ENCODE measurements at places on chromosomes 2 and 18. TPM values are rescaled to one million over a fixed set of nuclear protein-coding genes. Genes with fewer than 3 reads are reported as not detected.
A peak's percentile ranks its signal among the peaks of the same experiment; 100 is the strongest.

- no peak for DNase-seq
Observed at GRCh38 chr2:10240911-10241610, 61.6 kb upstream of the HPCAL1 start.

DNA sequence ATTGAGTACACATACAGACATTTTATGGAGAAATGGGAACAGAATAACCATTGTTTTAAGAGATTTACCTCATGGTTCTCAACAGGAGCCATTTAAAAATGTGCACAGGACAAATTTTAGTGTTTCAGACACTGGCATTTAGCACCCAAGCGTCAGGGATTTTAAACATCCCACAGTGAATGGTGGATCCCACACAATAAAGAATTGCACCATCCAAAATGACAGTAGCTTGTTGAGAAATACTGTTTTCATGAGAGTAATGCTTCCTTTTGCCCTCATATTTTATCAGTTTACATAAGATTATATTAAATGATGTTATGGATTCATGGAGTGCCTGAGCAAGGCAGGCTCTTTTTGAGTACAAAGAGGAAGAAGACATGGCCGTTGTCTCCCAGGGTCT lies 54.0 kb downstream of the MFSD6 start:
- no peak for DNase-seq

DNA sequence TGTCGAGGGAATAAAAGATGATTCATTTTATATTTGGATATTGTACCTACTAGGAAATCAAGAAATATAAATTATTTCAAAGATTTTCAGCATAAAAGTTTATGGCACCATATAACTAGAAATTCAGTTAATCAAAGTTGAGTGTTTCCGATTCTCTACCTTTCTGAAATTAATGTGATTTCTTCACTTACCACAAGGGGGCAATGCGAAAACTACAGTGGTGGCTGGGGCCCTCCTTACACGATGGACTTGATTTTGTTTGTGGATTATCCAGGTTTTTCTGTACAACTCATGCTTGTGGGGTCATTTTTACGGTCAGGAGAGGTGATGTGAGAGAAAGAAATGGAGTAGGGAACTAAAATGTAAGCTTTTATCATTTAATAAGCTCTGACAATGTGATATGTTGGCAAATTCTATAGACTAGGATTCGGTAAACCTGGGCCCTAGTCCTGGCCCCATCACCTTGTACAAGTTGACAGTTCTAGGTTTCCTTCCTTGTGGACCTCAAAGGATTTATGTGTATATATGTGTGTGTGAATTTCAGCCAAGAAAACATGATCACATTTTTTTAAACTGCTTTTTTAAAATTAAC lies 47.6 kb downstream of the G6PC2 start:
- no peak for DNase-seq

GRCh38 chr2:124559236-124559635 lies 534.1 kb downstream of the CNTNAP5 start:
- DNase-seq: no peak

Gene DSG4
- total RNA-seq: not detected

- DNase-seq: no peak
Observed at GRCh38 chr2:84619794-84620371, 103.6 kb downstream of the DNAH6 start.

DNA sequence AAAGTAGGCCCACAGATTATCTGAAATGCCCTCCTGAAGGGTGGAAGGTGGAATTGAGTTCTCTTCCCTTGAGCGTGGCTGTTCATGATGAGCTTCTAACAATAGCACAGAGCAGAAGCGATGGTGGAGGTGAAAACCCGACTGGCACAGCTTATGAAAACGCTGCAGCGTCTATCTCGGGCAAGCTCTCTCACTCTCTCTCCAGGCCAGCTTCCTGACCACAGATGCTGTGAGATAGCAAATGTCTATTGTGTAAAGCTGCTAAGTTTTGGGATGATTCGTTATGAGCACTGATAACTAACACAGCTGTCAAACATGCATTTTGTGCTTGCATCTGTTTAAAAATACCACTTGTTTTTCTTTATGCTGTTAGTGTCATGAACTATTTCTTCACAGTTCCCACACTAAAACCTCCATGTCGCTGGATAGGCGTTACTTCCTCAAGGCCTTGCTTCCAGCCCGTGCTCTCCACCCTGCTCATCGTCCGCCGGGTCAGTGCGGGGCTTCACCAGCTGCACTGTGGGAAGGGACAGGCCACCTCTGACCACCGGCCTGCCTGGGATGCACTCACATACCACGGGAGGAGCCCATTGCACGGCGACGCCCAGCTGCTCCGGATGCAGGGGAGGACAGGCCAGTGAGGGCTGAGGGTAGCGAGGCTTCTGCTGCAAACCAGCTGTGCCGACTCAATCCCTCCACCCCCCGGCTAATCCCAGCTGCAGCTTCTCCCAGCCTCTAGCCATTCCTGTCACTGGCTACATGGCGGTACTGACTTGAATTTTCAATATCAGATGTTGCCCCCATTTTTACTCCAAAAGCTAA lies 60.0 kb upstream of the OTOS start:
- DNase-seq: no peak

Gene ALK
- not detected for total RNA-seq

Gene NEB
- 8.6 TPM for total RNA-seq

Gene SCYGR6
- total RNA-seq: not detected

Gene TMEM163
- total RNA-seq: 2.5 TPM

DNA sequence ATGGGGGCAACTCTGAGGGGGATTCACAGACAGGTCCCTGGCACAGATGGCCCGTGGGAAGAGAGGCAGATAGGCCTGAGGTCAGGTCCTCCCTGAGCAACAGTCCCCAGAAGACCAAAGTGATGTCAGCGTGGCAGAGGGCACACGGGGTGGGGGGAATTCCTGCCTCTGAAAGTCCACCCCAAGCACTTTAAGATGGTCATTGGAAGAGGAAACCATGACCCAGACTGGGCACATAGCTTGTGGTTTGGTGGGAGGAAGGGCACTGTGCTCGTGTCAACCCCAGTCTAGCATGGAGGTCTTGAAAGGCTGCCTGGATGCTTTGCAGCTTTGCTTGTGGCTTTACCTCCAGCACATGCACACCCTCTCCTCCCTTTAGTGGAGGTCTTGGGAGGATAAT lies 38.0 kb upstream of the SIX2 start:
- DNase-seq: no peak

Gene HS1BP3
- 65.8 TPM for total RNA-seq

DNA sequence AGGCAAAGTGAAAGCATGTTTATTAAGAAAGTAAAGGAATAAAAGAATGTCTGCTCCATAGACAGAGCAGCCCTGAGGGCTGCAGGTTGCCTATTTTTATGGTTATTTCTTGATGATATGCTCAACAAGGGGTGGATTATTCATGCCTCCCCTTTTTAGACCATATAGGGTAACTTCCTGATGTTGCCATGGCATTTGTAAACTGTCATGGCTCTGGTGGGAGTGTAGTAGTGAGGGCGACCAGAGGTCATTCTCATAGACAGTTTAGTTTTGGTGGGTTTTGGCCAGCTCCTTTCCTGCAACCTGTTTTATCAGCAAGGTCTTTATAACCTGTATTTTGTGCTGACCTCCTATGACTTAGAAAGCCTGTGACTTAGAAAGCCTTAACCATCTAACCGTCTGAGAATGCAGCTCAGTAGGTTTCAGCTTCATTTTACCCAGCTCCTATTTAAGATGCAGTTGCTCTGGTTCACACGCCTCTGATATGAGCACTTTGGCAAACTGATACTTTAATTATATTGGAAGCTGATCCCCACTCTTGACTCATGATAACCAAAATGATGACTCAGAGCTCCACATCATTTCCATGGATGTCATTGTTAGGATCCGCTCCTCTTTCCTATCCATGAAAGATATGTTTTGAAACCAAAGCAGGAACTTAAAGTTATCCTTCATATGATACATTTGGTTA lies 14.5 kb upstream of the ERMN start:
- DNase-seq: no peak

Gene AAK1
- 77.9 TPM for total RNA-seq

DNA sequence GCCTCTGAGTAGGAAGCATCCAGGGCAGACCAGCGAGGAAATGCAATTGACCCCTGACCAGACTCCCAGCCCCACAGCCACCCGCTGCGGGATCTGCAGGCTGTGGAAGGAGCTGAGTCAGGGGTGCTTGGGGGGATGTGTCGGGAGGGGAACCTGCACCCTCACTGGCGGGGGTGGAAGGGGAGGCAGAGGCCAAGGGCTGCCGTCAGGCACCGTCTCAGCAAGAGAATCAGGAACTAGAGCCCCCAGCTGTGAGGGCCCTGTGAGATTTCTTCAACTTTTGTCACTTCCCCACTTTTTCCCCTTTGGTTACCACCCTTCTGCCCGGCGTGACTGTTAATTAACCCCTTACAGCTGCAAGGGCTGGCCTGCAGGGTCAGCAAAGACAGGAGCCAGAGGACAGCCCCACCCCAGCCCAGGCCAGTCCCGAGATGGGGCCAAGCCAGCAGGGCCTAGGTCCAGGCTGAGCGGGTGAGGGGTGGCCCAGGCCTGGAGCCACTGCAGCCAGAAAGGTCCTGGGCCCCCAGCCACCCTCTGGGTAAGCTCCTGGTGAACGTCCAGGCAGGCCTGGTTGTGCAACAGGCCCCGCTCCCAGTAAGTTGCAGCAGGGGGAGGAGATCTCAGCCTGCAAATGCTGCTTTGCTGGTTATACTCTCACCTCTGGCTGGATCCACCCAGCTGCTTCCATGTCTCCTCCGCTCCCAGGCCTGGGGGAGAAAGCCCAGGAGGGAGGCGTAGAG lies 147.0 kb upstream of the ID2 start:
- no peak for DNase-seq

DNA sequence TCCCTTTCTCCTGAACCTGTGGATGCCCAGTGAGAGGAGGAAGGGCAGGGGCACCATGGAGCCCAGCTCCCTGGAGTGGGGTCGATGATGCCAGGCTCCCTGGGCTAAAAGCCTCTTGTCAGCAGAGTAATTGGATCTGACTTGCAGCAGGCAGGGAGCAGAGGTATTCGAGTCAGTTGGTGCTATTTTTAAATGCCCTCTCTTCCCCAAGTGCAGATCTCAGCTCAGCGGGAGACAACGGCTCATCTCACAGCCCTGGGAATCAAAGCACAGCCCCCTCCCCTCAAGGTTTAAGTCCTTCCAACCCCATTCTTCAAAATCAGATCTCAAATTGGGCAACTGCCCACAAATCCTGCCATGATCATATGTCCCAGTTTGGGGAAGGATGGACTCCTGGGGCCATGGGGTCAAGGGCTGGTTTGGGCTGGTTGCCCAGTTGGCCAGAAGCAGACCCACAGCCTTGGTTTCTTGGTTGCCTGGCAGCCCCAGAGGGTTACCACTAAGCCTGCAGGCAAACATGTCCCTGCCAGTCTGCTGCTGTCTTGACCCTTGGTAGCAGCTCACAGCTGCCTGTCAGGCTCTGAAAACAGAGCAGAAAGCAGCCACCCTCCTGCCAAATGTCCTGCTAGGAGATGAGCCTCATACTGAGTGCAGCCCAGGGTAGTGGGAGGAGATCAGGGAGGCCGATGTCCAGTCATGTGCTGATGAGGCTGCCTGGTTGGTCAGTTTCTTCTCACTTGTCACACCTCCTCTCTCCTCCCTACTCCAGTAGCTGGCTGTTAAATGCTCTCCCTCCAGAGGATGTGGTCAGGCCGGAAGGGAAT lies 244.9 kb downstream of the LOXHD1 start:
- DNase-seq: no peak

Gene RNASEH1
- total RNA-seq: 15.0 TPM

Gene EHD3
- 35.8 TPM for total RNA-seq

DNA sequence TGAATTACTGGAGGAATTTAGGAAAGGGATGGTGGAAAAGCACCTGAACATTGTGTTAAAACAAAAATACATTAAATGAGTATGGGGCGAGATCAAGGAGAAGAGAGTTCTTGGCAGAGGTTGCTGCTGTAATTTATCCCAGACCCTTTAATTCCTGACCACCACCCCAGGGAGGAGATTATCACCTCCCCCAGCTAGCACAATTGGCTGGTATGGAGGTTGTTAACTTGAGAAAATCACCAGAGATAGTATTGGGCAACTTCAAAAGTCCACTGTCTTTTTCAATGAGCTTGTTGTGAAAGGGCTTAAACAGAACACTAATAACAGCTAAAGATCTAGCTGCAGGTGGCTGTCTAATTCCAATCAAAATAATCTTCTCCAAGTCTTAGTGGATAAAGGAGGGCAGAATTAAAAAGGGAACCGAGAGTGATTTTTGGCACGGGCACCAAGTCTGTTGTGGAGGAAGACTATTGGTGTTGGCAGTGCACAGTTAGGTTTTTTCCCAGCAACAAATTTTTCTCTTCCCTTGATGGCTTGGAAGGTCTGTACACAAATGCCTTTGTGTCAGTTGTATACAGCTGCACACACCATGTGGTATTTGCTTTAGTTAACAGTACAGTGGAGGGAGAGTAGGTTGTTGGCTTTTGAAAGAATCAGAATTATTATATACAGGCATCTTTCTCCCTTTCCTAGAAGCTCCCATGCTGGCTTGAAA lies 289.5 kb downstream of the SLC4A3 start:
- no peak for DNase-seq

- no peak for DNase-seq
Observed at GRCh38 chr2:214180071-214180470, 230.8 kb upstream of the VWC2L start.

Gene STPG4
- total RNA-seq: not detected

GRCh38 chr2:150110548-150110947 lies 376.9 kb downstream of the RND3 start:
- DNase-seq: no peak

Gene MALT1
- total RNA-seq: 17.7 TPM

GRCh38 chr18:53489266-53489665 lies 735.2 kb downstream of the MBD2 start:
- no peak for DNase-seq

Gene CD8B2
- total RNA-seq: not detected

DNA sequence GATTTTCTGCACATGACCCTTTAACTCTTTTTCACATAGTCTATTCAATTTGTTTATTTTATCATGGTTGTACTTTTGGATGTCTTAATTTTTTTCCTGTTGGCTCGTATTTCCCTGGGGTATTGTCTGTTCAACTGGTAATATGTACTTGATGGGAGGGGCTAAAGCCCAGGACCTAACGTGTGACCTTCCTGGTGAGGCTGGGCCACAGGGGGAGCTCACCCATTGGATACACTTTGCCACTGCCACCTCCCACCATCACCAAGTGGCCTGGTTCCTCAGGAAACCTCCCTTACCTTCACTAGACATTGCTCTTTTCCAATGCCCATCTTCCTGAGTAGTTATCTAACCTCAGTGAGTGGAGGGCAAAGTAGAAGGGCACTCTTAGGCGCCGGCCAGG lies 143.9 kb upstream of the LTBP1 start:
- no peak for DNase-seq

DNA sequence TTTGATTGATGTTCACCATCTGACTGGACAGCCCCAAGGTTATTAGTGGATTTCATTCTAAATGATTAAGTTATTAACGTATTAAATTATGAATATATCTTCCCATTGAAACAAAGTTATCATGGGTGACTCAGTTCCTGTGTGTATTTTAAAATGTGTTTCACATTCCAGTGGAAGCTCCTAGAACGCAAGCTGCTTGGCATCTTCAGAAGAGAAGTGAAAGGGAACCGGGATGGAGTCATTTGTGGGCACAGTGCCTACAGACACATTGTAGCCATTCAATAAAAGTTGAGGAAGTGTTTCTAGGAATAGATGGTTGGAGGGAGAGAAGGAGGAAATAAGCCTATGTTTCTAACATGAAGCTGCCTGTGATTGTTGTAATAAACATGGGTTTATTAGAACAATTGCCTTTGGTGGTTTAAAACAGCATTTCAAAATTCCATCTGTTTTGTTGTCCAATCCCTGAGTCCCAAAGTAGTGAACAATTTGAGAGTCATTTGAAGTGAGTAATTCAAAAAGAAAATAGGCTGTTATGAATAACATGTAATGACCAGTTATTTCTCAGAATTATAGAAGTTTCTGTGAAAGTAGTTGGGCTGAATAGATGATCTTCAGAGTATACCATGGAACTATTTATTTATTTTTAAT lies 143.5 kb downstream of the PKP4 start:
- peak; percentile 44 for DNase-seq

- no peak for DNase-seq
Observed at GRCh38 chr2:43934567-43934966, 61.2 kb downstream of the LRPPRC start.

All from thoracic aorta (tissue), 2 donors.